ENCODE measurements at places on chromosomes 5 and 9. TPM values are rescaled to one million over a fixed set of nuclear protein-coding genes. Genes with fewer than 3 reads are reported as not detected.

PCDHB4 gene
- total RNA-seq = 0.09 TPM

ZDHHC12 gene
- 20.7 TPM for total RNA-seq

KCNMB1 gene
- 0.57 TPM for total RNA-seq

PDLIM7 gene
- 10.8 TPM for total RNA-seq

FGF1 gene
- total RNA-seq = 0.99 TPM

DND1 gene
- total RNA-seq = 0.52 TPM

- H3K27ac ChIP-seq = no peak overlapping the region
- no peaks in the 10 kb centered on the region for H3K27me3 ChIP-seq
- no peaks in the 10 kb centered on the region for H3K36me3 ChIP-seq
Measured at GRCh38 chr9:96173640-96174039, 128.3 kb downstream of the HSD17B3 start.

DNA sequence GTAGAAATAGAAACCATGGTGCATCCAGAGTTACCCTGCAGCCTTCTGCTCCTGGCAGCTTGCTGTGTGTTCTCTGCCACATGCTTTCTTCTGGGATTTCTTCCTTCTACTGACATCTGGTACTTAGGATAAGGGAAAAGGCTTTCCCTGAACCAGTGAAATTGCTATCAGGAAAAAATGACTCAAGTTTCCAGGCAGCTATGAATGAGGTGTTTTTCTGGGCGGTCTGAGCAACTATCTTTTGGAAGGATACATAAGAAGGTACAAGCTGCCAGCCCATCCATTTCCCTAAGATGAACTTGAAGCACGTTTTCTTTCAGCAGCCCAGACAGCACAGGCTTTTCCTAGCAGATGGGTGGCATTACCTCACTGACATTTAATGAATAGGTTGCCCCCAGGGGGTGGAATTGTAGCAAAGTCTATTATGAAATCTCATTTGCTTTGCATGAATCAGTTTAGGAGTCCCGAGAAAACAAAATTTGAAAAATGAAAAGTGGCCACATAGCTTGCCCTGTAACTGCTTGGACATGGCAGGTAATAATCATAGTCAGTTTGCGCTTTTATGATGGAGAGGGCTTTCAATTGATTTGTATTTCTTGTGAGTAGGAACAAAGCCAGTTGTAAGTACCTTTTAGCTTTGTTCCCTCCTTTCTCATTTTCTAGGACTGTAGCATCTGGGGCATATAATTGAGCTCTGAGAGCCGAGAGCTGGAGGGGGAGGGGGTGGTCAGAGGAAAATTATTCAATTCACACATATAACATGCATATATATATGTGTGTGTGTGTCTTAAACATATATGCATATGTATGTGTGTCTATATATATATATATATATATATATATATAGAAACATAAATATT is 108.5 kb downstream of the C9orf152 start:
- H3K27ac ChIP-seq = peak overlapping the region; percentile 11
- H3K36me3 ChIP-seq = no peaks in the 10 kb centered on the region
- H3K4me3 ChIP-seq = no peak overlapping the region
- H3K4me1 ChIP-seq = peaks cover 29% of the 10 kb centered on the region
- H3K27me3 ChIP-seq = no peaks in the 10 kb centered on the region

- no peaks in the 10 kb centered on the region for H3K4me1 ChIP-seq
- no peaks in the 10 kb centered on the region for H3K27me3 ChIP-seq
- no peaks in the 10 kb centered on the region for H3K36me3 ChIP-seq
- DNase-seq = no peak
- no peak overlapping the region for H3K27ac ChIP-seq
Measured at GRCh38 chr5:64918083-64918482, 149.4 kb downstream of the CWC27 start.

DNA sequence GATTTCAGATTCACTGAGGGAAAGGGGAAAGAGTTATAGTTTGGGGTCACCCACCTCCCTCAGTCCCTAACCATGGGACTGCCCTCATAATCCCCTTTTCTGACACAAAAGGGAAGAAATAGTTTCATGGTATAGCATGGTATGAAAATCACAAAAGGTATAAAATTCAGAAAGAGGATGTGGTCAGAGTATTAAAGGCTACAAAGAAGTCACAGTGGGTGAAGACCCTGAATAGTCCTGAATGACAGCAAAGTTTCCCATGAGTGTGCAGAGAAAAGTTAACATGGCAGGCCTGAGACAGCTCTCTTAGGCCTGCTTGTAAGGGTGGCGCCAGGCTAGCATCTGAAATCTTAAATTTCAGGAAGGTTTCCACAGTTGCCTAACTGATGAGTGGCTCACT is 290.6 kb upstream of the ZNF608 start:
- H3K36me3 ChIP-seq = no peaks in the 10 kb centered on the region
- no peak for DNase-seq
- H3K27ac ChIP-seq = no peak overlapping the region
- no peak overlapping the region for H3K4me3 ChIP-seq
- H3K27me3 ChIP-seq = no peaks in the 10 kb centered on the region

DNA sequence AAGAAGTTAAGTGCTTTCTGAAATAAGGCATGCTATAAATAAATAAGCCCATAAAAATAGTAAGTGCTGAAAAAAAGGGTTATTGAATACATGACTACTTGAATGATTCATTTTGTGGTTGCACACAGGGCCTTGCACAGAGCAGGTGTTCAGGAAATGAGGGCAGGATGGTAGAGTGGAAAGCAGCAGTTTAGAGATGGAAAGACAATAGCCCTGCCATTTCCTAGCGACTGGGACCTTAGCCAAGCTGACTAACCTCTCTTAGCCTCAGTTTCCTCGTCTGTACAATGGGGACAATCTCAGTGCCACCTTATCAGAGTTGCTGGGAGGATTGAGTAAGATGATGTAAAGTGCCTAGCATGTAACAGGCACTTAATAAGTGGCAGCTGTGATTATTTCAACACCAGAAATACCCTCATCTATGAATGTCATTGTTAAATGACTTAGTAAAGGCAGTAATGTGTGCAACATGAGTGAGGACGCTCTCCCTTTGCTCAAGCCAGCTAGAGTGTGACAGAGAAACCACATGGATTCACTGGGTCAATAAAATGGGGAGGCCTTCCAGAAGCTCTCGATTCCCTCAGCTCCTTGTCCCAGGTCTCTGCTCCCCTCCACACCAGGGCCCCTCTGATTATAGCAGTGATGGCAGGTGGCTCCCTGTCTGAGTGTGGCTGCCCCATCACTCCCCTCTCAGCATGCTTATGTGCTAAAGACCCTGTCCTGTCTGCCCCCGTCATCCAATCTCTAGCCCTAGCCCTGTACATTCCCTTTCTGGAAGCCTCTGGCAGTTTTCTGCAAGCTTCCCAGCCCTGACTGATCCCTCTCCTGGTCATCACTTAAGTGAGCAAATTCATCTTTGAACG is 16.0 kb upstream of the PHF19 start:
- DNase-seq = peak; percentile 76
- no peaks in the 10 kb centered on the region for H3K27me3 ChIP-seq
- H3K27ac ChIP-seq = peak overlapping the region; percentile 79
- H3K36me3 ChIP-seq = no peaks in the 10 kb centered on the region
- no peak overlapping the region for H3K4me3 ChIP-seq
- peaks cover 58% of the 10 kb centered on the region for H3K4me1 ChIP-seq

DNA sequence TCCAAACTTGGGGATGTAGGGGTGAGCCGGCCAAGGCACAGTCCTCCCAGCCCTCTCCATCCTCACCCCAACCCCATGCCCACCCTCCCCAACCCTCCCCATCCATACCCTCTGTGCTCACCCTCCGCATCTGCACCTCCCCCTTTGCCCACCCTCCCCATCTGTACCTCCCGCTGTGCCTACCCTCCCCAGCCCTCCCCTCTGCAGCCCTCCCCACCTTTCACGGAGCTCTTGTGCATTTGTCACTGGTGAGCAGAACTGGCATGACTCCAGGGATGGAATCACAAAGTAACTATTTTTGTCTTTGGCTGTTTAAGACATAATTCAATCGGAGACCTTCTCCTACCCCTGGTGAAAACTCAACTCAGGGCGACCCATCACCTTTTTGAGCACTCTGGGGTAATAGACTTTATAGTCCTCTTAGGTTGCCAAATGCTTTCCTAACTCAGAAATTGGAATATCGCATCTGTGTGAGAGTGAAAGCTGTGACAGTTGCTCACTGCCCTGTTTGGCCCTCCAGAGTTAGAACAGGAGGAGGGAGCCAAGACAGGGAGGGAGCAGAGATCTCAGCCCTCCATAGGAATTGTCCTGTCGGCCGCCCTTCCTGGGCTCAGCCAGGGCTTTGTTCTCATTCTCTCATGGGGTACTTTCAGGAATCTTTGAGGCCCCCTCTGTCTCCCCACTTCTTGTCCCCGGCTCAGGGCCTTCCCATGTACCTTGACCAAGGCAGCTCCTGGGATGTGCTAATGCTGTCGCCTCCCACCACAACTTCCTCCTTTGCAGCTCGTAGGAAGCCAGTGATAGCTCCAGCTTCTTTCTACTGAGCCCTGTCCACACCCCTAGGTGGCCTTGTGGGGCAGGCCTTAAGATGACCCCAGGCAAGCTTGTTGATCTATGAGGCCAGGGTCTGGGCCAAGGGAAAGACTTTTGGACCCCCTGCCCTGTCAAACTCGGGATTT is 36.2 kb downstream of the OTULIN start:
- peaks cover 5% of the 10 kb centered on the region for H3K4me1 ChIP-seq
- peaks cover 48% of the 10 kb centered on the region for H3K36me3 ChIP-seq
- DNase-seq = no peak
- H3K27me3 ChIP-seq = no peaks in the 10 kb centered on the region
- no peak overlapping the region for H3K4me3 ChIP-seq

DNA sequence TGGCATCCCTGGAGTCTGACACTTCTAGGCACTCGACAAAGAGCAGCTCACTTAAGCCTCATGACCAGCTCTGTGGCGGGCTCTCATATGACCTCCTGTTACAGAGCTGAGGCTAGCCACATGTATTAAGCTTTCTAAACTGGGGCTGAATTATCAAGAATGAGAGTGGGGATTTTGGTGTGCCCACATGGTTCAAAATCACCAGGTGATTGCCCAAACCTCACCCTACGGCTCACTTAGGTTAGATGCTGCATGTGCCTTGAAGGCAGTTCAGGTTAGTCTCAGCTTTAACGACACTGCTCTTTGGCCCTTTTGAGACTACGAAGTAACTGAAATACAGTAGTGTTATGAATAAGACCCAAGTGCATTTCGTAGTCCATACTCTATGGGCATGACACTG is 39.4 kb upstream of the SMIM32 start:
- H3K27ac ChIP-seq = no peak overlapping the region
- H3K27me3 ChIP-seq = peaks cover 11% of the 10 kb centered on the region

DNA sequence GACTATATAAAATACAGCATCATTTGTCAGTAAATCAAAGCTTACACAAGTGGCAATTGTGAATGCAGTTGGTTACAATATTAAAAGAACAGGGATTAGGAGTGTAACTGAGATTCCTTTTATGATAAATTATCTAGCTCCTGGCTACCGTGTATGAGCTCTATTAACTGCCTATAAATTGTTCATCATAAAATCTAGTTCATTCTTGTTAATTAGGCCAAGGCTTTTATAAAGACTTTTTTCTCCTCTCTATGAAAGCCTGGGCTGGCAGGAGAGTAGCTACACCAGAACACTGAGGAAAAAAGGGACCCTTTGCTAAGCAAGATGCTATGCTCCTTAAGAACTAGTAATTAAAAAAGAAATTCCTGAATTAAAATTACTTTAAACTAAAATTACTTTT is 132.4 kb upstream of the MEF2C start:
- H3K4me1 ChIP-seq = no peaks in the 10 kb centered on the region
- no peaks in the 10 kb centered on the region for H3K36me3 ChIP-seq
- no peaks in the 10 kb centered on the region for H3K27me3 ChIP-seq
- DNase-seq = no peak

DNA sequence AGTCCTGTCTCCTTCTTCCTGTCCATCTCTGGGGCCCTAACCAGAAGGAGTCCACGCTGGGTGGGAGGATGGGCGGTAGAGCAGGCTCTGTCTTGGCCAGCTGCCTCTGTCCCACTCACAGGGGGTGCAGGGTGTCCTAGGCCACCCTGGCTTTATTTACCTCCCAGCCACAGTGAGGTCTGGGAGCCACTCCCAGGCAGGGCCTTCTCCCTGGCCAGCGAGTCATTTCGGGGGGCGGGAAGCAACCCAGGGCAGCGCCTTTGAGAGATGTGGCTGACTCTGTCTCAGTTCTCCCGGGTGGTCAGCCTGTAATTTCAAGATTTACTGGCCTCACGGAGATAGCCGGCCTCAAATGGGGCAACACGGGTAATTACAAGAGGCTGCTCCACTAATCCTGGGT is 67.4 kb upstream of the PTCH1 start:
- no peak for DNase-seq
- no peak overlapping the region for H3K4me3 ChIP-seq
- no peak overlapping the region for H3K27ac ChIP-seq
- H3K36me3 ChIP-seq = no peaks in the 10 kb centered on the region
- H3K27me3 ChIP-seq = peaks cover 10% of the 10 kb centered on the region
- H3K4me1 ChIP-seq = no peaks in the 10 kb centered on the region

- peaks cover 21% of the 10 kb centered on the region for H3K4me1 ChIP-seq
- H3K27ac ChIP-seq = no peak overlapping the region
- no peak for DNase-seq
- H3K4me3 ChIP-seq = no peak overlapping the region
Measured at GRCh38 chr9:136351252-136351800, 12.2 kb downstream of the DNLZ start.

GRCh38 chr5:96975656-96976055 is 39.8 kb downstream of the LNPEP start:
- H3K36me3 ChIP-seq = peaks cover 9% of the 10 kb centered on the region
- H3K4me3 ChIP-seq = no peak overlapping the region
- no peaks in the 10 kb centered on the region for H3K27me3 ChIP-seq
- no peak for DNase-seq

GRCh38 chr5:161094411-161094810 is 242.4 kb upstream of the ATP10B start:
- no peaks in the 10 kb centered on the region for H3K4me1 ChIP-seq
- H3K4me3 ChIP-seq = no peak overlapping the region
- no peaks in the 10 kb centered on the region for H3K36me3 ChIP-seq
- H3K27me3 ChIP-seq = no peaks in the 10 kb centered on the region
- DNase-seq = no peak
- no peak overlapping the region for H3K27ac ChIP-seq

GRCh38 chr5:471750-472058 is 28.7 kb downstream of the EXOC3 start:
- H3K36me3 ChIP-seq = peaks cover 9% of the 10 kb centered on the region
- H3K4me3 ChIP-seq = no peak overlapping the region
- no peak overlapping the region for H3K27ac ChIP-seq
- peaks cover 31% of the 10 kb centered on the region for H3K27me3 ChIP-seq
- H3K4me1 ChIP-seq = peaks cover 20% of the 10 kb centered on the region

DNA sequence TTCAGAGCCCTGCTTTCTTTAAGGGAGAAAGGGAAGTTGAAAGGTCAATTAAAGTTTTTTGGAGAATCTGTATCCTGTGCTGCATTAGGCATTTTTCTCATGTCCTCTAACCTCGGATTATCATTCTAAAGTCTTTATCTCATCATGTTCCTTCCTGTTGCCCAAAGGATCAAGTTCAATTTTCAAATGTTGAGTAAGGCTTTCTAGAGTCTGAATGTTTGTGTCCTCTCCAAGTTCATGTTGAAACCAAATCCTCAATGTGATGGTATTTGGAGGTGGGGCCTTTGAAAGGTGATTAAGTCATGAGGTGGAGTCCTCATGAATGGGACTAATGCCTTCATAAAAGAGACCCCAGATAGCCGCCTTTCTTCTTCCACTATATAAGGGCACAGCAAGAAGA is 20.2 kb upstream of the TNC start:
- H3K36me3 ChIP-seq = no peaks in the 10 kb centered on the region
- H3K27ac ChIP-seq = no peak overlapping the region
- H3K27me3 ChIP-seq = no peaks in the 10 kb centered on the region
- DNase-seq = no peak
- H3K4me3 ChIP-seq = no peak overlapping the region

- DNase-seq = no peak
- H3K4me3 ChIP-seq = no peak overlapping the region
- H3K27me3 ChIP-seq = no peaks in the 10 kb centered on the region
- H3K27ac ChIP-seq = no peak overlapping the region
Measured at GRCh38 chr9:71752352-71752751, 16.0 kb downstream of the CEMIP2 start.

Data from thymus (tissue), 14 donors.